ENCODE measurements at places on chromosomes 3 and 15.
A peak's percentile ranks its signal among the peaks of the same experiment; 100 is the strongest.

DNA sequence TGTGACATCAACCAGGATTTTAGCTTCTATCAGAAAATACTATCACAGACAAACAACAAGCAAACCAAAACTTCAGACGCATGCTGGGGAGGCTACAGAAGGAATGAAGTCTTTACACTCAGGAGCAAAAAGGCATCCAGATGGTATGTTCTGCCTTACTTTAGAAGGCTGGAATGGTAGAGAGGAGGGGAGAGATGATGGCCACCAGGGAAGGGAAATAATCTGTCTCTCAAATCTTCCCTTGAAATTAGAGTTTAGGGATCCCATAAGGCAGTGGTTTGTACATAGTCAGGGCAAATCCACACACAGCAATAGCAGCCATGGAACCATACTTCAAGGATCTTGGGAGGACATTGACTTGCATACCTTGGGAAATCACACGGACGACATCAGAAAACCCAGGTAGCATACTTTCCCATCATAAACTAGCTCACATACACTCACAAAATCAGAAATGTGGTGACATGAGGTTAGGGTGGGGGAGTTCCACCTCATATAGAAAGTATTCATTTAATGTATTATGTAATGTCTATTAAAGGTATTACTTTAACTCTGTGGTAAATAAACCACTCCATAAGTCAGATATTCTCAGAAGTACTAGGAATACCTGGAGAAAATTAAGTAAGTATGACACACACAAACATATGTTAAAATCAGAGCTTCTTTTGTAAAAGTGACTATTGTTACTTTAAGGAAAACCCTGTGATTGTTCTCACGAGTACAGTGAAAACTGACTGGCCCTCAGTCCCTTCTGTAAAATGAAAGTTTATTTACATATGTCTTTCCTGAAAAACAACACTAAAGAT is 9.4 kb downstream of the BTLA start:
- no peak for DNase-seq

- no peak for DNase-seq
Observed at GRCh38 chr3:23659274-23659673, 146.5 kb upstream of the UBE2E1 start.

- DNase-seq = no peak
Observed at GRCh38 chr15:88747631-88748030, 55.6 kb upstream of the ACAN start.

GRCh38 chr15:39998511-39999077 is 40.4 kb downstream of the SRP14 start:
- DNase-seq = no peak

GRCh38 chr3:15601399-15602145 is at the start of the genes BTD and HACL1:
BTD (plus strand) TSS chr3:15601745; CDS start chr3:15635440, 33,695 bp downstream.
HACL1 (minus strand) TSS chr3:15601569; CDS start chr3:15601463, 106 bp downstream.
- peak; percentile 100 for DNase-seq

- no peak for DNase-seq
Observed at GRCh38 chr3:160482796-160483195, 33.2 kb upstream of the TRIM59 start.

DNA sequence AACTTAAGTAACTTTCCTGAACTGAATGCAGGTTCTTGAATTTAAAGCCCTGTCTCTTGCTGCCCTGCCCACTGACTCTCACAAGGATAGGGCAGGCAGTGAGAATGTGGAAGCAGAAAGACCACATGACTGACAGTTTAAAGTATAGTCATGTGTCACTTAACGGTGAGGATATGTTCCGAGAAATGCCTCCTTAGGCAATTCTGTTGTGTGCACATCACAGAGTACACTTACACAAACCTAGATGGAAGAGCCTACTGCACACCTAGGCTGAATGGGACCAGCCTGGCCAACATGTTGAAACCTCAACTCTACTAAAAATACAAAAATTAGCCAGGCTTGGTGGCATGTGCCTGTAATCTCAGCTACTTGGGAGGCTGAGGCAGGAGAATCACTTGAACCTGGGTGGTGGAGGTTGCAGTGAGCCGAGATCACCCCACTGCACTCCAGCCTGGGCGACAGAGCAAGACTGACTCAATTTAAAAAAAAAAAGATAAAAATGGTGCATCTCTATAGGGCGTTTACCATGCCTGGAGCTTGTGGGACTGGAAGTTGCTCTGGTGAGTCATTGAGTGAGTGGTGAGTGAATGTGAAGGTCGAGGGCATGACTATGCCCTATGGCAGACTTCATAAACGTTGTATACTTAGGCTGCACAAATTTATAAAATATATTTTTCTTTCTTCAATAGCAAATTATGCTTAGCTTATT is 18.9 kb upstream of the COPG1 start:
- DNase-seq = peak; percentile 42

GRCh38 chr3:104735691-104736090 is 631.0 kb upstream of the ALCAM start:
- no peak for DNase-seq
